ENCODE measurements at places on chromosomes 5 and 9.

GRCh38 chr5:166750376-166750775, 1541.1 kb upstream of the WWC1 start:
- DNase-seq: no peak

GRCh38 chr5:60163762-60164161, 270.2 kb upstream of the PDE4D start:
- DNase-seq: no peak

DNA sequence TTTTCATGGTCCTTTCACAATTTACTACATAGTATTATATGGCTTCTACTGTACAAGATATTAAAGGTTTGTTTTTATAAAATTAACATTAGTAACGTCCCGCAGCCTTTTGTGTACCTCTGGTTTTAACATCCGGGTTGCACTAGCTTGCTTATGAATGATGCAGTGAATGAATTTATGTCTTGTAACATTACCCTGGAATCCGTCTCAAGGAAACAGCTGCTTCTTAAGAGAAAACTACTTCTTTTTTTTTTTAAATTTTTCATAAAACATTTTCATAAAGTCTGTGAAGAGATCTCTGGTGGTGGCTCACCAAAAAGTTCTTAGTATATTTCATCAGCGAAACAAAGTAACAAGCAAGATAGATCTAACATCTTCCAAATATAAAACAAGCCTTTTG, 23.6 kb downstream of the MARCHF3 start:
- no peak for DNase-seq

DNA sequence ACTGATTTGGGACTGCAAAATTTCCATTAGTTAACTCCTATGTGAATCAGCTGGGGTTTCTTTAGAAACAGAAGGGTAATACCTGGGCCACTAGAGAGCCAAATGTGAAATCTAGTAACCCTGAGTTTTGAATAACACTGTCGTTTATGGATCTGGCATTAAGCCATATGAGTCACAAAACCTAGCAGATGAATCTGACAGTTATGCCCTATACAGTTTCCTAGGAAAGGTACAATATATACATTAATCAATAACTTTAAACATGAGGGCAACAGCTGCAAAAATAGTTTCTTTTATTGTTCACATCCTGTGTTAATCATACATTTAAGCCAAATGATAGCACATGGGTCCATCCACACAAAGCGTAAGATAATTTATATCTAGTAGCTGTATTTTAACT, 56.9 kb downstream of the PAM start:
- no peak for DNase-seq

GRCh38 chr9:101415578-101415977, 16.9 kb downstream of the ZNF189 start:
- no peak for DNase-seq

- DNase-seq: no peak
These were observed 25.3 kb downstream of the ARRDC3 start for GRCh38 chr5:91357806-91358205.

GRCh38 chr9:77475641-77476473, 172.3 kb downstream of the GNA14 start:
- no peak for DNase-seq

DNA sequence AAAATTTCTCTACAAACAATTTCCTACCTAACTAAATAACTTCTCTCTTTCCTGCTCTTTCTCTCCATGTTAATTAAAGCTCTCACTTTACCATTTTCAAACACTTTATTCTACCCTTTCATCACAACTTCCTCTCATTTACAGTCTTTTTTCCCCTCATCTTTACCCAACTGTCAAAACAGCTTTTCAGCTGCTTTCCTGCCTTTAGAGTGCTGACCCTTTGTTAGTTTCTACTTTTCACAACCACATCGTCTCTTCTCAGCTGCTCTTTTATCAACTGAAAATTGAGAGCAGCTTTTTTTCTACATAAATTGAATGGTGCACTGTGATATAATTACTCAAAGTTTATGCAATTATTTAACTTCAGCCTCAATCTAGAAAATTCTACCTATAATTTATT, 3.1 kb upstream of the HOMER1 start:
- DNase-seq: no peak

GRCh38 chr5:118052503-118052902, 935.8 kb downstream of the DTWD2 start:
- no peak for DNase-seq

GRCh38 chr5:93053825-93054224, 527.2 kb downstream of the NR2F1-AS1 start:
- DNase-seq: no peak

- DNase-seq: no peak
These were observed 75.7 kb upstream of the PPP1R26 start for GRCh38 chr9:135403733-135404450.

GRCh38 chr5:179437341-179438001, 92.2 kb upstream of the ADAMTS2 start:
- no peak for DNase-seq

- no peak for DNase-seq
These were observed 17.8 kb upstream of the B4GALT1 start for GRCh38 chr9:33184963-33185362.

- DNase-seq: no peak
These were observed 138.0 kb downstream of the ENC1 start for GRCh38 chr5:74502479-74502950.

DNA sequence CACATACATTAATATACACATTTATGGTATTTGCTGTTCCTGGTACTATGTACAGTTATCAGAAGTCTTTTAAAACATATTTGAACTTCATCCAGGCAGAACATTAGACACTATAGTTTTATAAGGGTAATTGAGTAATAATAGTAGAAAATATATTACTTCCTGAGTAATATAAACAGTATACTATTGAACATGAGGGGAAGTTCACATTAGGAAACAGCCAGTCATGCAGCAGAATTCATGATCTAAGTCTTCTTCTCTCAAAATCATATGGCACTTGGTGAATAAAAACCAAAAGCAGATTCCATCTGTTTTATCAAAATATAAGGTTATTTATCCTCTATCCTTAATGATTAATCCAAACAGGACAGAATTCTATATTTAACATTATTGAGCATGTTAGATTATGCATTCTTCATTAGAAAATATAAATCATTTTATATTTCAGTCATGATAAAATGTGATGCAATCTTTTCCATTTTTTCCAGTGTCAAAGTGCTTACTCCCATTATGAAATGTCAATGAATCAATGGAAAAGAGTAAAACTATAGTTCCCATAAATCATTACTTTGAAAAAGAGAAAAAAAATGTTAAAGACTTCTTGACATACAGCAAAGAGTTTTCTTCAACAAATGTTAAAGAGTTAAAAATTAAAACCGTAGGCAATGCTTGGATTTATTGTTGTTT, 584.3 kb upstream of the TUSC1 start:
- no peak for DNase-seq

GRCh38 chr5:74889523-74890105, 23.4 kb upstream of the FAM169A start:
- DNase-seq: no peak

- no peak for DNase-seq
These were observed 104.3 kb upstream of the ARRDC3 start for GRCh38 chr5:91487420-91487819.

- no peak for DNase-seq
These were observed 174.5 kb upstream of the MAP3K1 start for GRCh38 chr5:56640763-56641406.

GRCh38 chr5:142749321-142749720, 20.9 kb upstream of the ARHGAP26 start:
- no peak for DNase-seq

Data from frontal cortex (tissue), 4 donors.